ENCODE measurements at places on chromosomes 4 and X.

GRCh38 chr4:5962416-5962815 is 55.8 kb downstream of the C4orf50 start:
- no peak for DNase-seq

- DNase-seq = no peak
Measured at GRCh38 chrX:46634577-46634976, 61.0 kb downstream of the CHST7 start.

GRCh38 chr4:107600983-107601382 is 119.1 kb downstream of the PAPSS1 start:
- no peak for DNase-seq

GRCh38 chr4:71833232-71833900 is 49.5 kb upstream of the GC start:
- DNase-seq = no peak

DNA sequence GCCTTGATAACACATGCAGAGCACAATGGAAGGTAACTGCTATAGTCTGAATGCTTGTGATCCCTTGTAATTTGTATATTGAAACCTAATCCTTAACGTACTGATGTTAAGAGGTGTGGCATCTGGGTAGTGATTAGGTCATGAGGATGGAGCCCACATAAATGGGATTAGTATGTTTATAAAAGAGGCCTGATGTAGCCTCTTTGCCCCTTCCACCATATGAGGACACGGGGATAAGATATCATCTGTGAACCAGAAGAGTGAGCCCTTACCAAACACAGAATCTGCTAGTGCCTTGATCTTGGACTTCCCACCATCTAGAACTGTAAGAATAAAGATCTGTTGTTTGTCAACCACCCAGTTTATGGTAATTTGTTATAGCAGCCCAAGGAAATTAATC is 1074.2 kb upstream of the INTU start:
- no peak for DNase-seq

DNA sequence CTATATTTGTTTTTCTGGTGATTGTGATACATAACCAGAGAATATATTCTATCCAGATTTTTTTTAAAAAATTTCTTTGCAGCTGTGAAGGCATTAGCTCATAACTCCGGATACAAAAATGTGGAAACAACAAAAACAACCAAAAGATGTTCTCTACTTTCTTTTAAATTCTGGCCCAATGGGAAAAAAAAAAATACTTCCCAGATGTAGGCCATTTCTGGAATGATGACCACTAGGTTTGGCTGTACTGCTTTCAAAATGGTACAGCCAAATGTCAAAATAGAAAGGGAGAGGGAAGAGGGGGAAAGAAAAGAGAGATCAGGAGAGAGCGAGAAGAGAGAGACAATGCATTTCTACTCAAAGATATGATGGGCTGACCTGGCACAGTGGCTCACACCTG is 14.6 kb downstream of the ANOS1 start:
- no peak for DNase-seq

- DNase-seq = no peak
Measured at GRCh38 chrX:101655534-101655933, 4.1 kb downstream of the ARMCX2 start.

DNA sequence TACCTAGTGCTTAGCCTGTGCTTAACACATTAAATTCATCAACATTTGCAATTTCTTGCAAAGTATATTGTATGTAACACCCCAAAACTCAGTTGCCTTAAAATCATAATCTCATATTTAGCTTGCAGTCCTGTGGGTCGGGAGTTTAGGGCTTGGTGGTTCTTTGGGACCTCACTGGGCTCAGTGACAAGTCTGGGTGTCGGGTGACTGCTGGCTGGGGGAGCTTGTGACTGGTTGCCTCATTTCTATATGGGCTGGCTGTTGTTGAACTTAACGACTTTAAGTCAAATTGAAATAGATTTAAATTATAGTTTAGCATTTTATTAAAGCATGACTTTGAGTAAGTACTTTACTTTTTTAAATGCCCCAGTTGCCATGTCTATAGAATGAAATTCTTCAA is 401.4 kb upstream of the NR3C2 start:
- no peak for DNase-seq

GRCh38 chr4:79396794-79397193 is 11.2 kb downstream of the GK2 start:
- no peak for DNase-seq

GRCh38 chrX:11341274-11342201 is 48.3 kb downstream of the AMELX start:
- peak; percentile 0 for DNase-seq

GRCh38 chrX:44003975-44004374 is 30.8 kb upstream of the NDP start:
- DNase-seq = no peak

GRCh38 chr4:10253765-10254164 is 137.2 kb upstream of the WDR1 start:
- DNase-seq = no peak

DNA sequence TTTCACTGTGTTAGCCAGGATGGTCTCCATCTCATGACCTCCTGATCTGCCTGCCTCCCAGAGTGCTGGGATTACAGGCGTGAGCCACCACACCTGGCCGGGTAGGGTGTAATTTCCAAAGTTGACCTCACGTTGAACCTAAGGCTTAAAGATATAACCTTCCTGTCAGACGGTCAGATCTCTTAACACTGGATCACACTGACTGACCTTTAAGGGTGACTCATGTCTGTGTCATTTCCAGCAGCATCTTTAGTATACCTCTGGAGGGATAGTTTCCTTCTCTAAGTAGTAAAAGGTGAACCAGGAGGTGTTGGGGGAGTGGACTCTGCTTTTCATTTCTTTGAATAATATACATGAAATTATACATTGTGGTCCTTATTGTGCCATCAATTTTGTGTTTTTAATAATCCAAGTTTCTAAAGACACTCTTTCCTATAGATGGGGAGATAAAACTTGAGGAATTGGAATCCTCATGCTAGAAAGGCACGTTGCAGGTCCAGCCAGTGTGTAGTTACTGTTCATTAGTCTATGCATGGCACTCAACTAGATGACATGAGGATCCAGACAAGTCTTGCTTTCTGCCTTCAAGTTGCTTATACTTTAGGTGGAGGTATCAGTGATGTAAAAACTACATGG is 45.7 kb downstream of the ARHGAP10 start:
- DNase-seq = no peak

- DNase-seq = no peak
Measured at GRCh38 chr4:128461291-128462102, 173.9 kb upstream of the PGRMC2 start.

GRCh38 chrX:70226048-70226447 is 8.4 kb upstream of the AWAT1 start:
- DNase-seq = no peak

DNA sequence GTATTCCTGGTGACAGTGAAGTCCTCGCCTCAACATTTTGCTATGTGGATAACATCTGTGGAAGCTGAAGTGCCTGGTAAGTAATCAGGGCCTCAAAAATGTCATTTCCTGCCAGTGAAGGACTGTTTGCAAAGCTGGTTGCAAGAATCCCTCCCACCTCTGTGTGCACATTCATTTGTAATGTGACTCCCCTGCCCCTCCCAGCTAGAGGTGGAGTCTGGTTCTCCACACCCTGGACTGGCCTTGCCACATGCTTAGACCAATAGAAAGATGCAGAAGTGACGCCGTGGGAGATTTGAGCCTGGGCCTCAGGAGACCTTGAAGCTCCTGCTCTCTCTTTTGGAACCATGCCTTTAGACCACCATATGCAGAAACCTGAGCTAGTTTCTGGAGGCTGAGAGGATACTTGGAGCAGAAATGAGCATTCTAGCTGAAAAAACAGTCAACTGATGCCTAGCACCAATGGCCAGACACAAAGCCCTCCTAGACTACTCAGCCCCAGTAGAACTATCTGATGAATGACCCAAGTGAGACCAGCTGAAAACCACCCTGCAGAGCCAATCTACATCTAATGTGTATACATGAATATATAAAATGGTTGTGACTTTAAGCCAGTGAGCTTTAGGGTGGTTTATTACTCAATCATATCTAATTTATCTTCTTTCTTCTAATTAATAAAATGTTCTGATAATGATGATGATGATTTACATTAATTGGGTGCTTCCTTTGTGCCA is 47.8 kb upstream of the CRMP1 start:
- DNase-seq = no peak

DNA sequence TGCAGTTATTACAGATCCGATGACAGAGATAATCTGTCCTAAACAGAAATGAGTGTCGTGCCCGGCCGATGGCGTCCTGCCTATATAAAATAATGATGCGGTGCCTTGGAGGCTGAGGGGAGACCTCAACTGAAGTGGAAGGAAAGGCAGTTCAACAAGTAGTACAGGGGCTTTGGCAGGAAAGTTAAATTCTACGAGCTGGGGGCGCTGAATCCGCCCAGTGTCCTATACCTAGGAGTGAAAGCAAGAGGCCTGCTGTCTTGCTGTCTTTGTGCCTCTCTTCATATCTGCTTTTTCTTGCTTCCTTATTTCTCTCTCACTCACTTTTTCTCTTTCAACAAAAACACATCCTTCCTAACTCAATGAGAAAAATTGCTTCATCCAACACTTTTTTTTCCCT is 82.2 kb upstream of the PRPS2 start:
- DNase-seq = no peak

GRCh38 chr4:145644699-145645098 is 25.5 kb downstream of the MMAA start:
- DNase-seq = no peak

GRCh38 chr4:107863416-107863815 is 38.7 kb downstream of the SGMS2 start:
- DNase-seq = no peak

- no peak for DNase-seq
Measured at GRCh38 chr4:176376032-176376614, 56.4 kb downstream of the SPCS3 start.

Measured in stimulated activated CD8-positive, alpha-beta memory T cell treated with anti-CD3 and anti-CD28 coated beads, Interleukin-7, amount 100 ng/mL, for 4 hours (primary cell).